ENCODE measurements at places on chromosomes 2 and 18. TPM values are rescaled to one million over a fixed set of nuclear protein-coding genes. Genes with fewer than 3 reads are reported as not detected.

GRCh38 chr2:217048730-217049129 is 188.9 kb upstream of the TNP1 start:
- H3K4me3 ChIP-seq = no peak overlapping the region
- no peak for DNase-seq
- H3K4me1 ChIP-seq = peaks cover 5% of the 10 kb centered on the region

- no peaks in the 10 kb centered on the region for H3K36me3 ChIP-seq
- DNase-seq = no peak
- no peak overlapping the region for H3K4me3 ChIP-seq
- no peaks in the 10 kb centered on the region for H3K27me3 ChIP-seq
- H3K27ac ChIP-seq = no peak overlapping the region
Measured at GRCh38 chr18:29164020-29164706, 987.2 kb upstream of the CDH2 start.

- no peak overlapping the region for H3K27ac ChIP-seq
- peaks cover 10% of the 10 kb centered on the region for H3K4me1 ChIP-seq
- no peak for DNase-seq
- H3K4me3 ChIP-seq = no peak overlapping the region
Measured at GRCh38 chr2:190809876-190810525, 70.6 kb upstream of the GLS start.

DNA sequence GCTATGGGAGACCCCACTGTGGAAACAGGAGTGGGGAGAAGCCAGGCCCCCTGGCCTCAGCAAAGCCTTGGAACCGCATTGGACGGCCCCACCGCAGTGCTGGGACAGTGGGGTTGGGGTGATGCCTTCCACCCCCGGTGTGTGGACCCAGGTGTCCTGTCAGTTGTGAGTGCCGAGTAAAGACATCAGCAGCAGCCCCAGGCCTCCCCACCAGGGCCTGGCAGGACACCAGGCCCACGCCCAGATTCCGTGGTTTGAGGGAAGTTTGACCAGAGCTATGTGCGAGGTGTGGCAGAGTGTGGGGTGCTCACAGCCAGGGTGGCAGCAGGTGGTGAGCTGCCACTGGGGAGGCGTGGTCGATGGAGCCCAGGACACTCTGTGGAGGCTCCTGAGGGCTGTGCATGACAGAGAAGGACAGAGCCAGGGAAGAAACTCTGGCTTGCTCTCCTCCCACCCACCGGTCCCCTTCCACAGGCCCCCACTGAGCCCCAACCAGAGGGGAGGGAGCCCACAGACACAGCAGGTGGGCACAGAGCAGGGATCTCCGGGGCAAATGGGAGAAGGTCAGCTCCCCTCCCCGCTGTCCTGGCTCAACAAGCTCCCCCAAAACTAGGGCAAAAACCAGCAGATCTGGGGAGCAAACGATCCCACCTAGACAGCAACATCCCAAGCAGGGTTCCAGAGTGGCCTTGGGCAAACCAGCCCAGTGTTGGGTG is 69.1 kb downstream of the TWIST2 start:
- no peaks in the 10 kb centered on the region for H3K36me3 ChIP-seq
- DNase-seq = no peak

RIT2 gene
- not detected for total RNA-seq

SLC4A5 gene
- total RNA-seq = 2.3 TPM

TFPI gene
- 9.3 TPM for total RNA-seq

UGT1A4 gene
- total RNA-seq = not detected
